Activated CD4-positive, alpha-beta T cell treated with anti-CD3 and anti-CD28 coated beads, Interleukin-2, amount 10 ng/mL, durations not matched to agents 7 days and 5 days (primary cell): ENCODE measurements at places on chromosomes 13 and 19. TPM values are rescaled to one million over a fixed set of nuclear protein-coding genes. Genes with fewer than 3 reads are reported as not detected.

The CYP4F8 gene
- total RNA-seq: not detected

The KASH5 gene
- 0.85 TPM for total RNA-seq

The CEACAM1 gene
- total RNA-seq: 21.0 TPM

The IFI30 gene
- 58.9 TPM for total RNA-seq

The IGFL3 gene
- not detected for total RNA-seq

The RBM42 gene
- 112 TPM for total RNA-seq

The KLK3 gene
- total RNA-seq: not detected

The ZNF799 gene
- 4.7 TPM for total RNA-seq

The ATXN8OS gene
- total RNA-seq: not detected

The AMH gene
- total RNA-seq: 9.2 TPM

The GJB6 gene
- 6.1 TPM for total RNA-seq

The PDCD2L gene
- total RNA-seq: 9.4 TPM

The CLEC17A gene
- not detected for total RNA-seq

The LINGO3 gene
- total RNA-seq: 0.44 TPM

The ATP4B gene
- total RNA-seq: not detected

The ZNF433 gene
- 0.33 TPM for total RNA-seq

The TINCR gene
- 0.40 TPM for total RNA-seq

The SMIM44 gene
- not detected for total RNA-seq

The RFPL4A gene
- total RNA-seq: not detected

The ADGRL1 gene
- 14.0 TPM for total RNA-seq

The KLK14 gene
- total RNA-seq: 0.67 TPM

The ZNF549 gene
- 9.1 TPM for total RNA-seq

The FLT1 gene
- 0.71 TPM for total RNA-seq

The YIPF2 gene
- 19.9 TPM for total RNA-seq

The CASP14 gene
- not detected for total RNA-seq
